ENCODE measurements at places on chromosomes 7 and 10.

DNA sequence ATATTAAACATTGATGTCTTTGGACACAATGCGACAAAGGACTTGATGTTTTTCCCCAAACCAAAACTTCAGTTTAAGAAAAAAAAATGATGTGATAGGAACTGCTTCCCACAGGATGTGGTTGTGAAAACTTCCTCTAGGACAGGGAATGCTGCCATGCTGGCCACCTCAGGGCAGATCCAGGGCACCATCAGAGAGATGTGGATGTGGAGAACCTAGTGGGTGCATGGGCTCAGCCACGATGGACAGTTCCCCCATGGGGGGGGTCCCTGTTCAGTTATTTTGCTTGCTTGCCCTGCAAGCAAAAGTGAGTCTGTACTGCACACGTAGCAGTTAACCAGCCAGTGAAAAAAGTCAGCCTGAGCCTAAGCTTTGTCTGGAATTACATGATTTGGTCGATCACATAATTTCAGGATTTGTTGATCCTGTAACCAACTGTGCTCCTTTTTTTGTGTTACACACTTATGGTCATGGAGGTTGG, 36.3 kb downstream of the LAMB4 start:
- DNase-seq, result no peak

DNA sequence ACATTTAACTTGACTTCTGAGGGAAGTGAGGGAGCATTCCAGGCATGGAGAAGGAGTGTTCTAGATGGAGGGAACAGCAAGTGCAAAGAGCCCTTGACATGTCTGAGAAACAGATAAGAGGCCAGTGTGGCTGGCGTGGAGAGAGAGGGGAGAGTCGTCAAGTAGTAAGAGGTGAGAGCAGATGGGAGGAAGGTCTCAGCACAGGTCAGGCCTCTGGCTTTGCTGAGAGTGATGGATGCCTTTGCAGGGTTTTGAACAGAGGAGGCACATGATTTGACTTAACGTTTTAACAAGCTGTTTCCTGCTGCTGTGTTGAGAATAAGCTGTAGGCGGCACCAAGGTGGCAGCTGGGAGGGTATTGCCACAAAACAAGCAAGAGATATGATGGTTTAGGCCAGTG, 97.2 kb downstream of the KAT6B start:
- no peak for DNase-seq

- DNase-seq, result no peak
Measured at GRCh38 chr10:86085136-86085535, 281.5 kb downstream of the GRID1 start.

- DNase-seq, result no peak
Measured at GRCh38 chr7:89958525-89959068, 195.7 kb upstream of the STEAP1 start.

GRCh38 chr7:55308186-55308929, 56.8 kb upstream of the LANCL2 start:
- DNase-seq, result no peak

DNA sequence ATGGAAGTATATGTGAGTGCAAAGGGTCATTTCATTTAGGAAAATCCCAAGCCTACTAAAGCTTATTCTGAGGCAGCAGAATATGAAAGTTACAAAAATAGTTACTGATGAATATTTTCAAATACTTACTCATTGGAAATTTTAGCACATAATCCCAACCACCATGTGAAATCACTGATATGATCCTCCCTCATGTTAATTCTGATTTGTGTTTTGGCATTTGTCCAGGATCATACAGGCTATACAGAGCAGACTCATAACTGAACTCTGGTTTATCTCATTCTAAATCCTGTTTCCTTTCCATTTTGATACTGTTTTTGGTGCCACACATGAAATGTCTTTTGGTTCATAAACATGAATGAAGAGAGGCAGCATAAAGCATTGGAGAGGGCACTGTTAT, 3.4 kb upstream of the FAM24B start:
- no peak for DNase-seq

- no peak for DNase-seq
Measured at GRCh38 chr7:95213809-95214492, 110.4 kb downstream of the PON1 start.

GRCh38 chr7:29255199-29255878, 60.8 kb downstream of the CHN2 start:
- no peak for DNase-seq

All from CD8-positive, alpha-beta T cell (primary cell).